Gastroesophageal sphincter (tissue), 4 donors: ENCODE measurements at places on chromosomes 4 and X. TPM values are rescaled to one million over a fixed set of nuclear protein-coding genes. Genes with fewer than 3 reads are reported as not detected.

The GAGE1 gene
- total RNA-seq = not detected

The TEX13C gene
- not detected for total RNA-seq

The ANK2 gene
- 88.3 TPM for total RNA-seq

The SPATA4 gene
- total RNA-seq = not detected

The STARD8 gene
- 10.9 TPM for total RNA-seq

DNA sequence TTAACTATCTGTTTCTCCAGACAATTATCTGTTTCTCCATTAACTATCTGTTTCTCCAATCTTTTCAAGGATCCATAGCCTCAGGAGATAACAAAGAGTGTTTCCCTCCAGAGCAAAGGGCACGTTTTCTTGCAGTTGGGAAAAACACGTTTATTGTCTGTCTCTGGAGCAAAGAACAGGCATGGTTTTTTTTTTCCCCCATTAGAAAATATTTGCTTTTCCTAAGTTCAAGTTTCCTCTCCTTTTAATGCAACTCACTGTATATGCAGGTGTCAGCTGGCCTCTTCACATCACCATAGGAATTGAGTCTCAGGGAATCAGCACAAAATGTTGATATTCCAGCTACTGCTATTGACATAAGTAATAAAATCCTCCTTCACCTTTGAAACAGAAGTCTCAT lies 984.4 kb downstream of the RAB28 start:
- ATAC-seq = no peak

DNA sequence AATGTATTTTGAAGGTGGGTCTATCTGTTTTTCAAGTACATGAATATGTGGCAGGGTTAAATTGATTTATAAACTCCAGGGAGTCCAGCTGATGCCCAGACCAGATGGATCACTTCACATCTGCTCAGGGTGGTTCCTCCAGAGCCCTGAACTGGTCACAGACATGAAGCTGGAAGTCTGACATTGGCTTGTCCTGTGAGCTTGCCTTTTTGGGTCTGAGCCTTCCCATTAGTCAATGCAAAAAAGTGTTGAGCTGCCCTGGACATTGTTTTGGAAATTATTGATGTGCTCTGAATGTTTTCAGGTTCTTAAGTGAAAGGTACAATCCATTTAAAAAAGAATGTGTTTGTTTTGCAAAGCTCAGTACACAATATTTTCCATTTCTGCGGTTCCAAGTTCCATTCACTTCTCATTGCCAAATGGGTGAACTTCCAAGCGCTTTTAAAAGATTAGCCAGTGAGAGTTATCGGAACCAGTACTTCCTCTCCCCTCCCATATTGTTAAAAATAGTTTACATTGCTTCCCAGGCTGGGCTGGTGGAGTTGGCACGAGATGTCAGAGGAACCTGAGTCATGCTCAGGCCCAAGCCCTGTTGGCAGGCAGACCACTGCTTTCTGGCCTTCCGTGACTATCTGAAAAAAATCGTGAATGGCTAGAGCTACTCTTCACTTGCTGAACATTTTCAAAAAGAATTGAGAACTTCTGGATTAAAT lies 52.1 kb downstream of the PDGFRA start:
- ATAC-seq = peak; percentile 95

GRCh38 chr4:151854731-151855130 lies 93.9 kb upstream of the GATB start:
- no peak for ATAC-seq

DNA sequence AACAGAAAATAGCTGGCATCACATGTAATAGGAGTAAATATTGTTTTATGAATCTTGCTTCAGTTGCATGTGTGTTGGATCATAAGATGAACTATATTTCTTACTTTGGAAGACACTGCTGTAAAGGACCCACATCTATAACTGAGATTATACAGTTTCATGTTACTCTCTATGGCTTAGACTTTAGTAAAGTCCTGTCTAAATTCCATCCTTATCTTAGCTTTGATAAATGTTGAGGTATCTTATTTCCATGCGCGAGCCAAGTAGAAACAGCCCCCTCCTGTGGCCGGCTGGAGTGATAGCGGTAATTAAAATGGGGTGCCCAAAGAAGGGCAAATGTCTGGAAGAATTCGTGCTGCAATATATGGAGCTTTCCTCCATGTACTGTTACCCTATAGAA lies 43.0 kb downstream of the CCDC158 start:
- no peak for ATAC-seq

- no peak for ATAC-seq
Observed at GRCh38 chr4:105283501-105283900, 136.8 kb downstream of the TET2 start.
